Adipocyte (in vitro differentiated cells): ENCODE measurements at places on chromosomes 16 and 17.

- DNase-seq: no peak
Measured at GRCh38 chr16:31130336-31130891, 5.1 kb downstream of the PRSS8 start.

- DNase-seq: no peak
Measured at GRCh38 chr16:85216522-85217375, 104.5 kb upstream of the CIBAR2 start.

GRCh38 chr17:74761931-74762330, 13.5 kb downstream of the NHERF1 start:
- no peak for DNase-seq

GRCh38 chr17:42277342-42277712, 1.1 kb upstream of the STAT5B start:
- DNase-seq: no peak

DNA sequence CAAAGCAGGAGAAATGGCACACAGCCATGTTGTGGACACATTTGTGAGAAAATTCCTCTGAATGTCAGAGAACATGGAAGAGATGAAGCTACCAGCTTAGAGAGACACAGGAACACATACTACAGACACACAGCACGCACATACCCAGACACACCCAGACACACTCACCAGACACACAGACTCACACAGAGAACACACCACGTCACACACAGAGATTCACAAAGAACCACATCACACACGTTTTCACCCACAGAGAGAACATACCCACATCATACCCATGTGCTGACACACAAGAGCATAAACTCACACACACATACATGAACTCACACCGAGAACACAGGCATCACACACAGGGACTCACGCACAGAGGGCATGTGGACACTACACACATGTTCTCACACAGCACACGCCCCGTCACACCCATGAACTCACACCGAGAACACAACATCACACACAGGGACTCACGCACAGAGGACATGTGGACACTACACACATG, 124.9 kb downstream of the METRNL start:
- DNase-seq: no peak

DNA sequence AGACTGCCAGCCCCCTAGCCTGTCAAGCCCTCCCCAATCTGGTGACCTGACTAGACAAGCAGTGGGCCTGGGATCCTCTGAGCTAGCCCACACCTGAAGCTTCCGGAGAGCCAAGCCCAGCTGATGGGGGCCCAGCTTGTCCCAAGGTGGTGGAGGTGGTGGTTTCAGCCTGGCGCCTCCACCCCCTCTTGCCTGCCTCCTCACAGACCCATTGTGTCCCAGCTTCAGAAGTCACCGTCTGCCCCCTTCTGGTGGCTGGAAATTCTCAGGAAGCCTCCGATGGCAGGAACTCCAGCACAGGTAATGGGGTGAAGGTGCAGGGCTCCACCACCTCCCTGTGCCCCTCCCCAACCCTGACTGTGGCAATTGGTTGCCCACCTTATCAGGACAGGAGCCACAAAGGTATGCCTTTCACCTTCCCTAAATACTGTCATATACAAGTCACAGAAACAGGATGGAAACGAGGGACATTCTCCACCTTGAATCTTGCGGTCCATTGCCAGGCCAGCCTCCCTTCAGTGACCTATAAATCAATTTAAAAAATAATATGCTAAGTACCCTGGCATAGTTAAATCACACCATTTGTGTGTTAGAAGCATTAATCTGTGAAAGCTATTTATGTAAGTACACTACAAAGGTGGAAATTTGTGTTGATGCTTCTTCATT, 66.0 kb upstream of the ZNF423 start:
- peak; percentile 69 for DNase-seq

GRCh38 chr17:52537421-52537820, 378.9 kb upstream of the CA10 start:
- DNase-seq: no peak

- no peak for DNase-seq
Measured at GRCh38 chr17:41771389-41772206, 14.9 kb downstream of the JUP start.

DNA sequence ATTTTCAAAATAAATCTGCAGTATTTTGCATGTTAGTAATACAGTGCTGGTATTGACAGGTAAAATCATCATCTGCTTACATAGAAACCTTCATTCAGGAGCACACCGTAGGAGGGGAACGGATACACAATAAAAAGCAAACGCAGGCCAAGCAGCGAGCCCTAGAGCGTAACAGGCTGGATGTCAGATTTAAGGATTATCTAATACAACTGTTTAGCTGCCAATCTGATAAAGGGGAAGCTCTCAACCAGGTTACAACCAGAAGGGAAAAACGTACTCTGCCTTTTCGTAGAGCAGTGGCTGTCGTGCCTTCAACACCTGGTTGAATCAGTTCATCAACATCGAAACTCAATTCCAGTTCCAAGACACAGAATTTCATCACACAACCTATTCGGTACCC, 16.4 kb upstream of the CUEDC1 start:
- no peak for DNase-seq

GRCh38 chr16:68826652-68827051, 16.7 kb upstream of the TANGO6 start:
- no peak for DNase-seq

- DNase-seq: no peak
Measured at GRCh38 chr16:55475919-55476318, 3.1 kb upstream of the MMP2 start.

GRCh38 chr17:57988301-57989250, 522 bp upstream of the VEZF1 start:
- peak; percentile 84 for DNase-seq

DNA sequence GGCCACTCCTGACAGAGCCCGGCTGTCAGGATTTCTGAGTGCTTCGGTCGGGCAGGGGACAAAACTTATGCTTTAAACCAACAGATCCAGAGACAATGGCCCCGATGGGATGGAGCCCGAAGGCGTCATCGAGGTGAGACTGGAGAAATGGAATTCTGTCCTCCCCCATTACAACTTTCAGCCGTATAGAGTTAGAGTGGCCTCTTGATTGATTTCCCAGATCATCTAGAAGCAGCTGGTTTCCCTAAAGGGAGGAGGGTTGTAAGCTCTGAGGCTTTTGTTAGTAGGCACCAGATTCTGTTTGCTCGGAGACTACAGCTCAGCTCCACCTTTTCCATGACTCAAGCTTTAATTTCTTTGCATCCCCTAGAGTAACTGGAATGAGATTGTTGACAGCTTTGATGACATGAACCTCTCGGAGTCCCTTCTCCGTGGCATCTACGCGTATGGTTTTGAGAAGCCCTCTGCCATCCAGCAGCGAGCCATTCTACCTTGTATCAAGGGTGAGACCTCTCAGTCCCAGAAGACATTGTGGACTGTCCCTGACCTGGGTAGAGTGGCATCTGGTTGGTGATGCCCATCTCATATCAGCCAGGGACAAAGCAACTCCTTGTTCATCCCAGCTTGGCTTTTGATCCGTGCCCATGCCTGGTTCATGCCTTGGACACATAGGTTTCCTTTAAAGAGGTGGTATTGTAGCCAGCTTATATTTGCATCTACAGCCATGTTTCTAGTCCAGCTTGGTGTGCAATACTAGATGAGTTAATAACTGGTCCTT, 5.1 kb upstream of the CD68 start:
- DNase-seq: no peak

DNA sequence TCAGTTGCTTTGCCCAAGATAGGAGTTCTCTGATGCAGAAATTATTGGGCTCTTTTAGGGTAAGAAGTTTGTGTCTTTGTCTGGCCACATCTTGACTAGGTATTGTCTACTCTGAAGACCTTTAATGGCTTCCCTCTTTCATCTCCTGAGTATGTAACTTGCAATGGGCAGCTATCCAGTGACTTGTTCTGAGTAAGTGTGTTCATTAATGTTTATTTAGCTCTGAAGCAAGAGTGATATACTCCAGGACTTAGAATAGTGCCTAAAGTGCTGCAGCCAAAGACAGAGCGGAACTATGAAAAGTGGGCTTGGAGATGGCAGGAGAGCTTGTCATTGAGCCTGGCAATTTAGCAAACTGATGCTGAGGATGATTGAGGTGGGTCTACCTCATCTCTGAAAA, 8.8 kb upstream of the TANGO6 start:
- DNase-seq: no peak

GRCh38 chr17:27690882-27691281, 59.9 kb downstream of the LGALS9 start:
- DNase-seq: no peak
